ENCODE measurements at places on chromosomes 12 and 14.
A peak's percentile ranks its signal among the peaks of the same experiment; 100 is the strongest.

- DNase-seq, result no peak
These were observed 149.1 kb downstream of the AACS start for GRCh38 chr12:125214289-125214688.

GRCh38 chr12:4392223-4392742 lies 12.8 kb upstream of the FGF23 start:
- no peak for DNase-seq

GRCh38 chr12:127063339-127064072 lies 1203.5 kb upstream of the TMEM132C start:
- no peak for DNase-seq

- DNase-seq, result no peak
These were observed 48.1 kb downstream of the KCNA1 start for GRCh38 chr12:4957761-4958160.

DNA sequence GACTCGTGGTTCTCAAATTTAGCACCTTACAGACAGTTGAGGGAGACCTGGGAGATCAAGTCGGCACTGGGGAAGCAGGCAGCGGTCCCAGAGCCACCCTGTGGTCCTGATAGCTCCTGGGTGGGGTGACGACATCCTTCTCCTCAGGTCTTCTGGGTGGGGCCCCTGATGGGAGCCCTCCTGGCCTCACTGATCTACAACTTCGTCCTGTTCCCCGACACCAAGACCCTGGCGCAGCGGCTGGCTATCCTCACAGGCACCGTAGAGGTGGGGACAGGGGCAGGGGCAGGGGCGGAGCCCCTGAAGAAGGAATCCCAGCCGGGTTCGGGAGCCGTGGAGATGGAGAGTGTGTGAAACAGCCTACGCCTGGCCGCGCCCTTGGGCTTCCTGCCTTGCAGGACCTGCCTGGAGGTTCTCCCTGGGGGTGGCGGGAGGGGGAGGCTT lies 2.6 kb downstream of the AQP6 start:
- DNase-seq, result no peak

GRCh38 chr14:100703386-100704220 lies 23.1 kb upstream of the DLK1 start:
- DNase-seq, result no peak

- DNase-seq, result no peak
These were observed 33.1 kb downstream of the MAPK1IP1L start for GRCh38 chr14:55084401-55085059.

GRCh38 chr12:110860833-110861296 lies 14.1 kb downstream of the CCDC63 start:
- no peak for DNase-seq

DNA sequence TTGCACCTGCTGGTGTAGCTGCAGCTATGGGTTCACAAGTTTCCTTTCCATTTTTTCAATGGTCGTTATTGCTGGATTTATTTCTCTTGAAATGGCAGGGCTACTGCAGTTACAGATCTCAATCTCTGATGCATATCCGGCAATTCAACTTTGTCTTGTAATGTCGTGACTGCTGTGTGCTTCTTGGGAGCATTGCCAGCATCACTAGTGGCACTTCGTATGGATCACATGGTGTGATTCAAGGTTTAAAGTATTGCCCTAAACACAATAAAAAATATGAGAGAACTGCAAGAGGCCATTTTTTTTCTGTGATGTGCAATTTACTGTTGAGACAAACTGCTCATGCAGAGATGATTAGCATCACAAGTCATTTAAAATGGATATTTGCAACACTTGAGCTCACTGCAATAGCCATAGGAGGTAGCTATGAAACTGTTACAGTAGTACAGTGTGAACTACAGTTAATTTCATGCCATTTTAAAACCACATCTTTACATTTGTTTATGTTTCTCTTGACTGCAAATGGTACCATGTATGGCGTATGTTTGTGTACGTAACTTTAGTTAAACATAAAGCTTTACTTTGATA lies 217.4 kb upstream of the PDE3A start:
- no peak for DNase-seq

GRCh38 chr14:53161758-53162435 lies 8.8 kb upstream of the DDHD1 start:
- no peak for DNase-seq

GRCh38 chr12:99005601-99006000 lies 360.5 kb downstream of the APAF1 start:
- no peak for DNase-seq

- DNase-seq, result no peak
These were observed 24.3 kb upstream of the GLIPR1L2 start for GRCh38 chr12:75366629-75367028.

DNA sequence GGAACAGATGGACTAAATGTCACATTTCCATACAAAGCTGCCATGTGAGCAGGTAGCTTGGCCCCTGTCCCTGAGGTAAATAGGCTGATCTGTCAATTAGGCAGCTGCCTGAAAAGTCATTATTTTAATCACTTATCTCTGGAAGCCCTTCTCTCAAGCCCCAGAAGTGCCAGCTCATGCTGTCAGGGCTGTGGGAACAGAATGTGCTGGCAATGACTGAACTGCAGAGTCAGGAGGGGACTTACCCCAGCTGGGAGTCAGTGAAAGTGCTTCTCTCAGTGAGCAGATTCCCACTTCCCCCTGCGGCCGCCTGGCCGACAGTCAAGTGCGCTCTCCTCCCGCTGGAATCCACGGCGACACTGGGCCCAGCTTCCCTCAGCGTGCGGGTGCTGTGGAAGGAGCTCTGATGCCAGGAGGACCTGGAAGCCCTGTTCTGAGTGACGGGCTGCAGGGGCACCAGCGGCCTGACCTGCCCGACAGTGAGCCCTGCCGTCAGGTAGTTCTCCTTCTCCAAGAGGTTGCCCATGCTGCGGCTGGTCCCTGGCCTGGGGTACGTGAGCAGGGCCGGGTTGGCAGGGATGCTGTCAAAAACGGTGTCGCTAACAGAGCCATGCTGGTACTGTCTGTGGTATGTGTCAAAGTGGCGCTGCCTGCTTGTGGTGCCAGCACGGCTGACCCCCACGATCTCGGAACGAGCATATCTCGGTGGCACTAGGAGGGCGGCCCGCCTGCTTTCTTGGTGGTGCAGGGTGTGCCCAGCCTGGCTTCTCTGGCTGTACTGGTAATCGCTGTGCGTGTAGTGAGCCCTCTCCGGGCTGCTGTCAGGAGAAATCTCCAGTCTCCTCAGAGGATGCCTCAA lies 18.7 kb downstream of the PKP2 start:
- DNase-seq, result no peak

GRCh38 chr14:64515053-64515452 lies 10.5 kb downstream of the ZBTB1 start:
- no peak for DNase-seq

DNA sequence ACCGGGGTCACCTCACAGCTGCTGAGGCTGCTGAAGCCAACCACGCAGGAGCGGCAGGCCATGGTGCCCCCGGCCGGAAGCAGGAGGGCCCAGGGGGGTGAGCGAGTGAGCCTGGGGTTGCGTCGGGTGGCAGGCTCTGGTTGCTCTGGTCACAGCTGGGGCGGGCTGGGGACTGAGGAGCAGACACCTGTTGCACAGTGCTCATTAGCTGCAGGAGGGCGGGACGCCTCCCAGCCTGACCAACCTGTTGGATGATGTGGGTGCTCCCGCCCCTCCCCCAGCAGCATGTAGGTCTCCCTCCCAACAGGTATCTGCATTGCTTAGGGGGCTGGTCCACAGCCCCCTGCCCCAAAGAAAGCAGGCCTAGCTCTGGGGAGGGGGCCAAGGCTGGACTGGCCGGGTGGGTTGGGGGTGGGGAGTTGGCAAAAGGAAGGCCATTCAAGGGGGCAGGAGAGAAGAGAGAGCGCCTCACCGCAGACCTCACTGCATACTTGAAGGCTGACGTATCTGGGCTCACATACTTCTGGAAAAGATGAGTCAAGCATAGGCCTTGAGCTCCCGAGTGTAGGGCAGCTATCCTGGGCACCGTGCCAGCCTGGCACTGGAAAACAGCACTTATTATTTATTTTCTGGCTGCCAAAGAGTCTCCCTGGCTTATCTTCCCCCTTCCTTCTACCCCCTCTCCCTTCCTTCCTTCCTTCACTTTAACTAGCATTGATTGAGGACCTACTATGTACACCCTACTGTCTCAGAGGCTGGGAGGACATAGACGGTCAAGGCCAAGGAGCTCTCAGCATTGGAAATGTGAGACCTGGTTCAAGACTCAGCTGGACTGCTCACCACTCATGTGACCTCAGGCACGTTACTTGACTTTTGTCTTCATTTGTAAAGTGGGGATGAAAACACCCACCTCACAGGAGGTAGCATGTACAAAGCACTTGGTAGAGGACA lies at the start of gene KRT80:
Gene KRT80 (minus strand): TSS at position 174 of the 951 bp plus-strand sequence. CDS start 112 bp downstream, at position 62.
- peak; percentile 9 for DNase-seq

DNA sequence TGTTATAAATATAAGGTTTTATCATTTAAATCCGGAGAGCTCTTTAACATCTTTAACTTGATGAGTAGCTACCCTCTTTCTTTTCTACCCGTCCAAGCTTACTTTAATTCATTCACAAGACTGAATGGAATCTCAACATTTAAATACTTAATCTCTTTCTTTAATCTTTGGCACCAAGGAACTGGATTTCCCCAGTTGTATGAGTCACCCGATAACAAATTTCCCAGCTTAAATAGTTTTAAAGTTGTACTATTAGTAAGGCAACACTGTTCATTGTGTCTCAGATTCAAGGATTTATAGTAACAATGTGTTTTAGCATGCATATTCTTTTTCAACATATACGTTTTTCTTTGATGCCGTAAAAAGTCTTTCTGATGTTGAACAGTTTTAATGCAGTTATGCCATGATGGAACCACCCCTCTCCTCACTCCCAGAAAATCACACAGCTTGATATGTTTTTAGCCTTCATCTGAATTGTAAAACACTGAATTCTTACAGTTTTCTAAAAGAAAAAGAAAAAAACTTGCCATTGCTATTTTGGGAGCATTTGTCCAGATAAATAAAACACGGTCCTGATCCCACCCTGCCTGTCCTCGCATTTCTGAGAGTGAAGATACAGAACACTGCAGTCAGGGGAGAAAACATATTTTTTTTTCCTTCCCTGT lies 16.0 kb upstream of the LRP6 start:
- no peak for DNase-seq

DNA sequence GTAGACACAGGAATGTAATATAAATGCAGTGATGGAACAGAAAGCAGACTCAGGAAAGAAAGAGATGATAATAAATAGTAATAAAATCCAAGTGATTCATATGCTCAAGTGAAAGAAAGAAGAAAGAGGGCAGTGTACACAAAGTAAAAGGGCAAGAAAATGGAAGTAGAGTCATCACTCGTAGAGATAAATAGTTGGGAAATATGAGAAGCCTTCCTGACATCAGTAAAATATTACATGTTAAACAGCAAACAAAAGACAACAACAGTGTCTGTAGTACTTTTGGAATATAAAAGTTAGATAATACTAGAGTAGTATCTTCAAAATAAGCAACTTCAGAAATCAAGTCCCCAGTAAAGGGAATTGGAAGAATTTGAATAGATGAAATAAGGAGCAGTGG lies 412.3 kb downstream of the RAD51B start:
- no peak for DNase-seq

DNA sequence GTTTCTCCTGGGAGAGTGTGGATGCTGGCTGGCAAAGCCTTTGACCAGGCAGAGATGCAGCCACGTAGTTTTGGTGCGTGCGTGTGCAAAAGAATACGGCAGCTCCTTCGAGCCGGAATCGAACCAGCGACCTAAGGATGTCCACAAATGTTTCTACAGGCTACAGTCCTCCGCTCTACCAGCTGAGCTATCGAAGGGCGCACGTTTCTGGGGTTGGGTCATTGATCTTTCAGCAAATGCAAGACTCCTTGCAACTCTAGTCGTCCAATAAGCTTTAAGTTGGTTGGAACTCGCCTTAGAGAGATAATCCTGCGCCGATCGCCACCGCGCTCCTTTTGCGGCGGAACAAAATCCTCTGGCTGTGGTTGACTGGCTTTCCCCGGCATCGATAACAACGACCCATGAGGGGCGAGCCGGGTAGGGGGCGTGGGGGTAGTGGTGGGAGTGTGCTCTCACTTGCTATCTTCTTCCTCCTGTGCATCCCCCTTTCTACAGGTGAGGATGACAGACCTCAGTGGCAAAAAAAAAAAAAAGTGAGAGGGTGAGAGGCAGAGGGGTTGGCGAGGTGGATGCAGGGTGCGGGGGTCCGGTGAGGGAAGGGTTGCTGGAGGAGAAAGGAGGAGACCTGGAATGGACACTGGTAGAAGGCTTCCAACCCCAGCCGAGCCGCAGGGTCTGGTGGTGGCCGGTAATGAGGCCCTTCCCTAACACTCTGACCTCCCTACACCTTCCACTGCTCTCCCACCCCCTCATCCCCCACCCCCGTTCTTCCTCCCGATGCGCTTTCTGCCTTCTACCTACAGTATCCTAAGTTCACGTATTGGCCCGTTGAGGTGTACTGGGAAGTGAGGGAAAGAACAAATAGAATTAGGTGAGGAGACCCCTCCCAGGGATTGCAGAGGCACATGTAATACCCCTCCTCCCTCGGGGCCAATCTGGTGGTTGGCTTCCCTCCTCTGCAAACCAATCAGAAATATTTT lies 11.8 kb upstream of the OR6S1 start:
- peak; percentile 41 for DNase-seq

- no peak for DNase-seq
These were observed 8.6 kb downstream of the SPTLC2 start for GRCh38 chr14:77607741-77608302.

DNA sequence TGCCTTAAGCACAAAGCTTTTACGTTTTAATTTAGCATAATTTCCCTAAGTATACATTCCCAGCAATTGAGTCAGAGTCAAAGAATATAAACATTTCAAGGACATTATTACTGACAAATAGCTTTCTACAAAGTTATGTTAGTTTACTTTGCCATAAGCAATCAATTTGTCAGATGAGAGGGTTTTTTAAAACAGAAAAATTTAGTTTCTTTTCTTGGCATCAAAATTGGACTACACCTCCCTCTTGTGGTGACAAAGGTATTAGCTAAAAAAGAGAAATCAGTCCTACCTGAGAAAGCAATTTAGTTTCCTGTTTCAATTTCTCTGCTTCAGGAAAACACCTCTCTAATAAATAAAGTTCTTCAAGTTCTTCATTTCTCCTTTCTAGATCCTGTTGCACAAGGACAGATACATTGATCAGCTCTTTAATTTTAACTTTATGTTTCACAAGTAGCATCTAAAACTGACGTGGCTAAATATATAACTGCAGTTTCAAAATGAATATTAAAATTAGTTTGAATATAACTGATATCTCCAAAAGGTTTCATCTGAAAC lies 39.9 kb downstream of the DNAI7 start:
- no peak for DNase-seq
